ENCODE measurements at places on chromosomes 13 and 19.

GRCh38 chr13:48962281-48962680 lies 13.4 kb upstream of the FNDC3A start:
- no peak for DNase-seq

- peak; percentile 47 for DNase-seq
Measured at GRCh38 chr13:51397262-51397941, 55.4 kb downstream of the INTS6 start.

GRCh38 chr19:54201172-54201701 lies 579 bp downstream of the RPS9 start:
- no peak for DNase-seq

DNA sequence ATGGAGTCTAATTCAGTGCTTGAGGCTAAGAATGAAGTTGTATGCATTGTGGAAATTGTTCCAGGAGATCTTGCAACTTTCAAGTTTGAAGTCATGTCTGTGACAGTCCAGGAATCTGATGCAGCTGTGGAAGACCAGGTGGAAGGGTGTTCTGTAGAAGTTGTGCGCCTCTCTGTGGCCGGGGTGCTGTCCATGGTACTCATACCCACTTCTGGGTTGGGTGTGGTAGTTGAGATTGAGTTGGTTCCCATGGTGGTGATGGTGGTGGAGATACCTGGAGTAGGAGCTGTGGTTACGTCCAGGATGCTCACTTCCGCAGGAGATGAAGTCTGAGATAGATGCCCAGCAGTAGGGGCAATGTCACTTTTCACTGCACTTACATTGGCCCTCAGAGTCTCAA lies 44.3 kb downstream of the MUC16 start:
- no peak for DNase-seq

GRCh38 chr19:48878196-48879024 lies 6.2 kb downstream of the PPP1R15A start:
- peak; percentile 54 for DNase-seq

GRCh38 chr13:111011899-111012298 lies 97.0 kb upstream of the ANKRD10 start:
- no peak for DNase-seq

DNA sequence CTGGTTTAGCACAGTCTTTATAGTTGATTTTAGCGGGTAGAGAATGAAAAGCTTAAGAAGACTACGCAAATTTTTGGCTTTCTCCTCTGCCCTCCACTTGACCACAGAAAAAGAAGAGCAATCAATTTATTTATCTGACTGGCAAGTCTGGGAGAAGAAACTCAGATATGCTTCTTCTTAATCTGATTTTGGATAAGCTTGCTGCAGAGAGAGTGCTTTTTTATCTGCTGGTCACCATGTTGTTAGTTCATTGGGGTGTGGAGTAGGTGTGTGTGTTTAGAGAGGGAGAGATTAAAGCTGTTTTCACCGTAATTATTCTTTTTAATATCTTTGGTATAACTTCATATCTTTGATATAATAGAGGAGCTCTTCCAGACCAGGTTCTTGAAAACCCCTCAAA lies 471.4 kb upstream of the SLC10A2 start:
- no peak for DNase-seq

- no peak for DNase-seq
Measured at GRCh38 chr13:41545432-41545707, 88.0 kb downstream of the RGCC start.

DNA sequence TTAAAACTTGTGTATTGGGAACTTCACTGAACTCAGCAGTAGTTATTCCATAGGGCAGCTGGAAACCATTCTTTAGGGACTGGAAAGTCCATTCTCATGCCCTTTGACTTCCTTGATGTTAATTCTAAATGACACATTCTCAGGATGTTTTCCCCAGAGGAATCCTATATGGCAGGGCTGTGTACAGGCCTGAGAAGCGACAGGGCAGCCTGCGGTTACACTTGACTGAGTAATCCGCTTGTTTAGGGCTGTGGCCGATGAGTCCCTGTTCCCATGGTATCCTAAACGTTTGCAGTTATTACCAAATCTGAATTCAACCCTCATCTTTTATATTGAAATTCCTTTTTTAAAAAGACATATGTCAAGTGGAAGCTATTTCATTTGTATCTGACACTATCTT lies 83.5 kb downstream of the COL4A2 start:
- DNase-seq, result peak; percentile 87

- peak; percentile 12 for DNase-seq
Measured at GRCh38 chr19:9531933-9532332, 6.5 kb downstream of the ZNF426 start.

DNA sequence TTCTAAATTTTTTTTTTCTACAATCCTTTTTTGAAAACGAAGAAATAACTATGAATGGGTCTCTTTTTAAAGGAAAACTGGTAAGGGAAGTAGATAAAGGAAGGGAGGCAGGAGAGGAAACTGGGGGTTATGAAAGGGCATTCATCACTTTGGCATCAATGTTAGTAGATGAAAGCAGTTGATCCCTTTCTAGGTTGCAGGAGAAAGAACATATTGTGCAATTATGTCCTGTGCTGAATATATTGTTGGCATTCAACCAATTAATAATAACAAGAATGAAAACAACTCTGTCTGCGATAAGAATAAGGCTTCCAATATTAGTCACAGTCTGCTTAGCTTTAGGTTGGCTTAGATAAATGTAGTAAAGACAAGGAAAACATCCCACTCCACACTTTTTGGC lies 796.8 kb upstream of the KLHL1 start:
- no peak for DNase-seq

DNA sequence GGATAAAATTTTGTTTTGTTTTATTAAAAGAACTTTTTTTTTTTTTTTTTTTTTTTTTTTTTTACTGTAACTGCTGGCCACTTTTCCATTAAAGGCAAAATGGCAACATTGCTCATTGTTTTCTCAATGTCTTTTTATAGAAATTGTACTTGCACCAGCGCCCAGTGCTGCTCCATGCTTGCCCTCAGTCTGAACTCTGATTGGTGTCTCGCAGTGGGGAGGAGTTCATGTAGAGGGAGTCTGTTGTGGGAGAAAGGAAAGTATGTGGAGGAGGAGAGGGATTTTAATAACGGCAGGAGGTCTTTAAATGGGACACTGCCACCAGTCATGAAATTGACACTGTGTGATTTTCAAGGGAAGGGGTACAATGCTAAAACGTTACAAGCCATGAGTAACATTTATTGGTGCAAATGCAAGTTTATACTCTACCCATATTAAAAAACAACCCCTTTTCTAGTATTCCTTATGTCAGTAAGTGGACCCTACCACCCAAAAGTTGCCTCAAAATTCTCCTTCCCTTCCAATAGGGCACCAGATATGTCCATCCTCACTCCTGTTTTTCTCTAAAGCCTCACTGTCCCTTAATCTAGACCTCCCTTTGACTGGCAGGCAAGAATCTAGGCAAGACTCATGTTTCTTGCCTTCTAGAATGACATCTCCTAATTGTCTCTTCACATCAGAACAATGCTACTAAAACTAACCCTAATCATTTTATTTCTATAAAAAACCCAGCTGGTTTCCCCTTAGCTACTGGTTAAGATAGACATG lies 3.2 kb downstream of the RASL11A start:
- peak; percentile 85 for DNase-seq

DNA sequence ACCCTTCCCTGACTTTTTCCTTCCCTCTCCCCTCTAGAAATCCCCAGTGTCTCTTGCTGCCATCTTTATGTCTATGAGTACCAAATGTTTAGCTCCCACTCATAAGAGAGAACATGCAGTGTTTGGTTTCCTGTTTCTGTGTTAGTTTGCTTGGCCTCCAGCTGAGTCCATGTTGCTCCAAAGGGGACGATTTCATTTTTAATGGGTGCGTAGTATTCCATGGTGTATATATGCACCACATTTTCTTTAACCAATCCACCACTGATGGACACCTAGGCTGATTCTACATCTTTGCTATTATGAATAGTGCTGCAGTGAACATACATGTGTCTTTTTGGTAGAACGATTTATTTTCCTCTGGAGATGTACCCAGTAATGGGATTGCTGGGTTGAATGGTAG lies 123.8 kb downstream of the UGGT2 start:
- DNase-seq, result no peak

- no peak for DNase-seq
Measured at GRCh38 chr13:26517936-26518335, 39.5 kb upstream of the WASF3 start.

- no peak for DNase-seq
Measured at GRCh38 chr19:50570997-50571396, 2.8 kb upstream of the LRRC4B start.

- no peak for DNase-seq
Measured at GRCh38 chr19:23436944-23437343, 41.7 kb upstream of the ZNF91 start.

DNA sequence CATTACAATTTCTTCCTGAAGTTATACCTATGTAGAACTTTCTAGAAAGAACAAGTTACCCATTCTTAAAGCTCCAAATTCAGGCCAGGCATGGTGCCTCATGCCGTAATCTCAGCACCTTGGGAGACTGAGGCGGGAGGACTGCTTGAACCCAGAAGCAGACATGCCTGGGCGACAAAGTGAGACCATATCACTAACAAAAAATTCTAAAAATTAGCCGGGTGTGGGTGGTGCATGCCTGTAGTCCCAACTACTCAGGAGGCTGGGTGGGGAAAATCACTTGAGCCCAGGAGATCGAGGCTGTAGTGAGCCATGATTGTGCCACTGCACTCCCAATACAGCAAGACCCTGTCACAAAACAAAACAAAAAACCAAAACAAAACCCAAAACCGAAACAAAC lies 23.0 kb downstream of the KCNRG start:
- DNase-seq, result no peak

- DNase-seq, result peak; percentile 85
Measured at GRCh38 chr19:2186071-2186846, 22.5 kb downstream of the DOT1L start.

DNA sequence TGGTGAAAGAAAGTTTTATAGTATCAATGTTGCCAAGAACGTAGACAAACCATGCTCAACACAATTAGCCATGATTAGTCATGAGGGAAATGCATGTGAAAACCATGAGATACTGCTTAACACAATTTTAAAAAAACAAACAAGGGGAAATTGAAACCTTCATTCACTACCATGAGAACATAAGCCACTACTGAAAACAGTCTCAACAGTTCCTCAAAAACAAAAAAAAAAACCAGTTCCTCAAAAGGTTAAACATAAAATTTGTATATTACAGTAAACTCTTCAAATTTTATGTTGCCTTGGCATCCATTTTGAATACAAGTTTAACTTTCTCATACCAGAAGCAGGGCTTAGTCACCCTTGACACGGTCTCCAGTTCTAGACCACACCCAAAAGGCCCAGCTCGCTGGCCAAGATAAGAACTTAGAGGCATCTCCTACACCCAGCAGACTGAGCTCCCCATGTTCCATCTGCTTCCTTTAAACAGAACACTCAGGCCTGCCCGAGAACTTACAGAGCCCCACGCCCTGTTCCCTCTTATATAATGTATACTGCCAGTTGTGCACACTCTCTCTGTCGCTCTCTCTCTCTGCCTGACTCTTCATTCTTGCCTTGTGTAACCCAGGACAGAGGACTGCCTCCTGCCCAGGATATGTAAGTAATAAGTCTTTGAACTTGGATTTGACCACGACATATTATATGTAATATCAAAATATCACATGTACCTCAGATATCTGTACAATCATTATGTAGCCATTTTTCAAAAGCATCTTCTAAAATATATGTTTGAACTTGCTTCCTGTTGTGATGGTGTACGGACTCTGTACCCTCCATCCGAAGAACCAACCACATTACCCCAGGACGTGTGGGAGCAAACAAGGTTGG lies 67.4 kb downstream of the STK24 start:
- peak; percentile 92 for DNase-seq
